Lower lobe of right lung (tissue), 2 donors: ENCODE measurements at places on chromosomes 13 and 19. TPM values are rescaled to one million over a fixed set of nuclear protein-coding genes. Genes with fewer than 3 reads are reported as not detected.
A peak's percentile ranks its signal among the peaks of the same experiment; 100 is the strongest.

GRCh38 chr13:40063703-40064102 lies 408.2 kb downstream of the COG6 start:
- H3K4me1 ChIP-seq, result no peaks in the 10 kb centered on the region
- H3K4me3 ChIP-seq, result no peak overlapping the region
- H3K27ac ChIP-seq, result no peak overlapping the region
- no peaks in the 10 kb centered on the region for H3K27me3 ChIP-seq

The RDH8 gene
- not detected for total RNA-seq

- peak; percentile 60 for DNase-seq
- H3K4me1 ChIP-seq, result peaks cover 16% of the 10 kb centered on the region
- peak overlapping the region; percentile 91 for H3K27ac ChIP-seq
- H3K4me3 ChIP-seq, result peak overlapping the region; percentile 88
These were observed 696 bp upstream of the SAMD1 start for GRCh38 chr19:14091081-14091812.

The MAB21L1 gene
- 0.21 TPM for total RNA-seq
